Stimulated activated CD8-positive, alpha-beta memory T cell treated with anti-CD3 and anti-CD28 coated beads, Interleukin-7, amount 100 ng/mL, for 1 hour (primary cell): ENCODE measurements at places on chromosomes 16 and 17.

- no peak for DNase-seq
These were observed 45.1 kb downstream of the WDR45B start for GRCh38 chr17:82602986-82603710.

DNA sequence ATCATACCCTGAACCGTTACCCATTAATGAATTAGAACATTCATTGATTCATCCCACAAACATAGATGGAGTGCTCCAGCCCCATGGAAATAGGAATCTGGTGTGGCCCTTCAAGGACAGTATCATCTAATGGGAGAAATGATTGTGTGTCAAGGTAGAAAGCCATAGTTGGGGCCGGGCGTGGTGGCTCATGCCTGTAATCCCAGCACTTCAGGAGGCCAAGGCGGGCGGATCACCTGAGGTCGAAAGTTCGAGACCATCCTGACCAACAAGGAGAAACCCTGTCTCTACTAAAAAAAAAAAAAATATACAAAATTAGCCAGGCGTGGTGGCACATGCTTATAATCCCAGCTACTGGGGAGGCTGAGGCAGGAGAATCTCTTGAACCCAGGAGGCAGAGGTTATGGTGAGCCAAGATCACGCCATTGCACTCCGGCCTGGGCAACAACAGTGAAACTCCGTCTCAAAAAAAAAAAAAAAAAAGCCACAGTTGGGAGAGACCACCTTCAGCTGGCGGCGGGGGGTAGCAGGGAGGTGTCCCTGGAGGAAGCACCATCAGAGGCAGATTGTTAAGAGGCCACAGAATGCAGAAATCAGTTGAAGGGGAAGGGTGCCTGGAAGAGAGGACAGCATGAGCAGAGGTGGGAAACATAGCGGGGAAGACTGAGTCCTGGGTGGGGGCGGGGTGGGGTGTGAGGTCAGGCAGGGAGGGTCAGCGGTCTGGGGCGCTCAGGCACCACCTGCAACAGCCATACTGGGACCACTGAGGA, 60.0 kb downstream of the USP22 start:
- no peak for DNase-seq

- no peak for DNase-seq
These were observed 37.2 kb downstream of the CCDC42 start for GRCh38 chr17:8707332-8708024.

- no peak for DNase-seq
These were observed 62.5 kb downstream of the ERCC4 start for GRCh38 chr16:13982451-13982850.

DNA sequence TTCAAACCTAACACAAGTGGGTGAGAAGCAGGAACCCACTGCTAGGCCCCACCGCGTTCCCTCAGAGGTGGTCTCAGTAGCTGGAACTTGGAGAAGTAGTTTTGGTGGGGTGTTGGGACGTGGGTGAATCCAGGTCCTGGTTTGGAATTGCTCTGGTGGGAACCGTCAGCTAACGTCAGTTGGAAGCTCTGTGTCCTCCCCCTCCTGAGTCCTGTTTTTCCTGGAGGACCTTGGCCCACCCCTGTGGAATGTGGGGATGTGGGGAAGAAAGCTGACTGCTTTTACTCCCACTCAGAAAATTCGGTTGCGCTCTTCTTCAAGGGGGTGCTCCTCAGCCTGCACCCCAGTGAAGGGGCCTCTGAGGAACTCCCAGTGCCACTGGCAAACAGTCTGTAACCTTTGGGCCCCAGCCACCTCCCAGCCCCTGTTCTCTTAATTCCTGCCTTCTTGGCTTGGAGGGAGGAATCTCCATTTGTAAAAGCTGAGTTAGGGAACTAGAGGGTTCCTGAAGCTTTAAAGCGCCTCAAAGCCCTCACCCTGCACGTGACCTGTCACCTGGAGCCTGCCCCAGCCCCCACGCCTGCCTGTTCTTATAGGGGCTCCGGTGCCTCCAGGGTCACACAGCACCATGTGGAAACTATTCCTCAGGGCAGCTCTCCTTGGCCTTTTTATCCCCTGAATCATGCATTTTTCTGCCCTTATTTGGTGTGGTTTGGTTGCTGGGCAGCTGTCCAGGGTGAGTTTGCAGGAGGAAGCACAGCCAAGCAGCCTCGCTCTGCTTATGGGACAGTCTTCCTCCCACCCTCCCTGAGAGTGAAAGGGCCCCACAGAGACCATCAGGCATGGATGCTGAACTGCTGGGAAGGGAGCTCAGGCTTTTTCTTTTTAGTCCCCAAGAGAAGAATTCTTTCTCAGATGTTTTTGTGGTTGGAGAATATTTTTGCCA, 16.2 kb upstream of the NAGLU start:
- no peak for DNase-seq

GRCh38 chr16:460787-461186, 35.3 kb downstream of the RAB11FIP3 start:
- DNase-seq: no peak
